ENCODE measurements at places on chromosomes 6 and 20.

DNA sequence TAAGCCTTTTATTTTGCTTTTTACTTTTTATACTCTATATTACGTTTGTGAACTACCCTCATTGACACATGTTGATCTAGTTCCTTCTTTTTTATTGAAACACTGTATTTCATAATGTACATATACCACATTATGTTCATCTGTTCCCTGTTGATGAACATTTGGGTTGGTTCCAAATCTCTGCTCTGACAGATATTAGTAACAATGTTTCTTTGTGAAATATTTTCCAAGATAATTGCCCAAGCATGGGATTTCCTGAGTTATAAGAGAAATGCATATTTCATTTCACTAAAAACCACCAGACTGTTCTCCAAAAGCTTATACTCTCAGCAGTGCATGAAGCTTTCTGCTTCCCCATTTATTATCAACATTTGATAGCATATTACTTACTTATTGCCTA lies 44.2 kb upstream of the TNFRSF21 start:
- no peak for DNase-seq

- no peak for DNase-seq
Measured at GRCh38 chr20:38049800-38050199, 16.3 kb downstream of the RPRD1B start.

GRCh38 chr6:38997128-38997761 lies 51.3 kb upstream of the GLP1R start:
- DNase-seq, result peak; percentile 2

- no peak for DNase-seq
Measured at GRCh38 chr6:67886036-67886707, 748.9 kb upstream of the ADGRB3 start.

Data from NCI-H774 (cell line).